ENCODE measurements at places on chromosomes 7 and 10.

GRCh38 chr10:101595591-101596433, 7.7 kb downstream of the DPCD start:
- DNase-seq: no peak

DNA sequence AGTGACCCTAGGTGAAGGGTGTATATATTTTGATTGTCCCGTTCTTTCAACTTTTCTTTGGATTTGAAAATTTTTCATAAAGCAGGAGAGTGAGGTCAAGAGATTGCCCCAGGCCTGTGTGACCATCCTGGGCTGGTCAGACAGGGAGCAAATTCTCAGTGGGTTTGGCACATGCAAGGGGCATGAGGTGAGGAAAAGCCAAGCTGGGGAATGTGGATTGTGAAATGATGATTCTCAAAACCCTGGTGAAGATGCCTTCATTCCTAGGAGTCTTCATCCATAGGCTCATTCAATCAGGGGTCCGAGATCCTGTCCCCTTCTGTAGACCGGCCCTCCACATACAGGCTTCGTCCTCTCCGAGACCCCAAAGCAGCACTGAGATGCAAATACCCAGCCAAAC, 27.0 kb upstream of the FAM170B start:
- no peak for DNase-seq

DNA sequence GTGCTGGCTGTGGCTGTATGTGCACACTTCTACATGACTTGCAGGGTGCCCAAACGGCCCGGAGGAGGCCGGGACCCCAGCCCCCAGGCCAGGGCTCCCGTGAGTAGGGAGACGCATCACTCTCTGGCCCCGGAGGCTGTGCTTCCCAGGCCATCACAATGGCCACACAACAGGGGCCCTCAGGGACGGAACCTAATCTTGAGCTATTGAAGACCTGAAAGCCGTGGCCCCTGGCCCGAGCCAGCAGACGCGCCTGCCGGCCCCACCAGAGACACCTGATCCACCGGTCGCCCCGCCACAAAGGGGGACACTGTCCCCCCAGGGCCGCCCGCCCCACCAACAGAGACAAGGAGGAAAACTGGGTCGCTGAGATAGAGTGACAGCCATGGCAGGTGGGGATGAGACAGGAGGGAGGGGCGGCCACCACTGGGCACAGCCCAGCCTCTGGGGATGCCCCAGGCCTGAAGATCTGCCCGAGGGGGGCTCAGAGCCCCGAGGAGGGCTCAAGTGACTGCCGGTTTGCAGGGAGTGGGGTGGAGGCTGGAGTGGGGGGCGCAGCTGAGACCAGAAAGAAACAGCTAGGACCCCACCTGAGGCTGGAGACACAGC, 10.2 kb upstream of the LFNG start:
- no peak for DNase-seq

DNA sequence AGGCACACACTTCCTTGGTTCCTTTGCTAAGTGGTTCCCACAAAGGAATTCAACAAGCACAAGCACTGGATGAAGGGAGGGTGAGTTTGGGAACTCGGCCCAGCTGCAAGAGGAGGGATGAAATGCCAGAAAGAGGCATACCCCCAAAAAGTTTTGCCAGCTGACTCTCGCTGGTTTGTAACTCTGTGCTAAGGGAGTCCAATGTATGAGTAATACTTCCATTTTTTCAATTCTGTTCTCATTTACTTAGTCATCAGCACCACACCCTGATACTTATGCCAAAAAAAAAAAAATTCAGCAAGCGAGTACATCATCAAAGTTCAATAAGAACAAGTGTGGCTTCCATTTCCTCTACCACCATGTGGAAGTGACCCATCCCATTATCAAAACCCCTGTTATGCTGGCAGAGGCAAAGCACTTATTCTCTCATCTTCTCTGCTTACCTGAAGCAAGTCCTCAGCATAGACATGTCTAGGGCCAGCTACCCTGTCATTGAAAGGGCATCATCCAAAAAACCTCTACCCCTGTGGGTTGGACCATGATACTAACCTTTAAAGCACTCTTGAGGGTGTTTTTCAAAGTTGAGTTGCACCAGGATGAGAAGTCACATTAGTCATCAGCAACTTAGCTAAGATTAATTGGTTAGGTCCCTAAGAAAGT, 6.9 kb upstream of the HYCC1 start:
- DNase-seq: peak; percentile 91

DNA sequence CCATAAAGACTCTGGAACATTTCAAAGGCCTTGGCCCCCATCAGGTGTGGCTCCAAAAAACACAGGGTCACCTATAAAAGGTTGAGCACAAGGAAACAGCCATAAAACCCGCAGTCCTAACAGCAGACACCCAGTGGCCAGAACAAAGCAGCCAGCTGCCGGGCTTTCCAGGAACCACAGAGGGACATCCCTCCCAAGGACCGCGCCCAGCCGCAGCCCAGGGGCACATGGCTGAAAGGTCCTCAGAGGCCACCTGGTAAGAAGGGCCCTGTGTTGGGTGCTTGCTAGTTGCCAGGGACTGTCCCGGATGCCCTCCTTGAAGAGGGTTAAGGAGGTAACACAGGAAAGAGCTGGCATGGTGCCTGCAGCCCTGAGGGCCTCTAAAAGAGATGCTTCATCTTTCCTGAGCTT, 32.7 kb downstream of the KCNMA1 start:
- no peak for DNase-seq

- DNase-seq: no peak
These were observed 235.1 kb upstream of the CELF2 start for GRCh38 chr10:10782603-10783002.

GRCh38 chr10:114808982-114809381, 12.6 kb upstream of the FHIP2A start:
- DNase-seq: no peak

- no peak for DNase-seq
These were observed 457.6 kb downstream of the LRMDA start for GRCh38 chr10:75889051-75889450.

- DNase-seq: no peak
These were observed 214.1 kb downstream of the KLF6 start for GRCh38 chr10:3570855-3571266.

DNA sequence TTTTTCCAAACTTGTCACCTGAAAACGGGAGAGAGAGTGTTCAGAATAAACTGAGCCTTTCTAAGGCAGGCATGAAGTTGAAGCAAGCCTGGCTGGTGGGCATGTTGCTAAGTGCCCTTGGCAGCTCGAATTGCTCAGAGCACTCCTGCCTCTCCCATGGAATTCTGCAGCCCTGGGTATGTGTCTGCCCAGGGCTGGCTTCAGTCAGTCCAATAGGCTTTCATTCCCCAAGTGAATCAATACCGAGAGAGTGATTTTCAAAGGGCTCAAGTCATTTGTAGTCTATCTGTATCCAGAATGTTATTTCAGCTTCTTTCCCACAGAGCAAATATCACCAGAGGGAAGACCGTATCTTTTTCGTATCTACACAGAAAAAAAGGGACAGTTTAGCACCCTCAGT, 415.5 kb upstream of the COBL start:
- DNase-seq: no peak

- DNase-seq: no peak
These were observed 53.4 kb downstream of the MLLT10 start for GRCh38 chr10:21587391-21587790.

DNA sequence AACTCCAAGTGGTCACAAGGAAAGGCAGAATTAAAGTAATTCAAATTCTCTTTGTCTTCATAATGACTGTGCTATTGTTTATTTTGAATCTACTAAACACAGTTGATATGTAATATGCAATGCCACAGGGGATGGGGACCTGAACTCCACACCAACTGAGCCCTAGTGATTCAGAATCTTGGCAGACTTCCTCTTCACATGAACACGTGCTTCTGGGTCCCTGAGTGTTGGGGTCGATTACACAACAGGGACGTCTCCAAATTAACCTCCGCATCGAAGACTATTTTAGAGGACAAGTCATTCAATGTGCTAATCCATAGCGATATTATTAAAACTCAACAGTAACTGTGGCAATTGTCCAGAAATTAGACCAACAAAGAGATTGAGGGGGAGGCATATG, 95.3 kb upstream of the CARD11 start:
- peak; percentile 62 for DNase-seq

GRCh38 chr7:94633014-94633341, 23.0 kb downstream of the SGCE start:
- DNase-seq: no peak

DNA sequence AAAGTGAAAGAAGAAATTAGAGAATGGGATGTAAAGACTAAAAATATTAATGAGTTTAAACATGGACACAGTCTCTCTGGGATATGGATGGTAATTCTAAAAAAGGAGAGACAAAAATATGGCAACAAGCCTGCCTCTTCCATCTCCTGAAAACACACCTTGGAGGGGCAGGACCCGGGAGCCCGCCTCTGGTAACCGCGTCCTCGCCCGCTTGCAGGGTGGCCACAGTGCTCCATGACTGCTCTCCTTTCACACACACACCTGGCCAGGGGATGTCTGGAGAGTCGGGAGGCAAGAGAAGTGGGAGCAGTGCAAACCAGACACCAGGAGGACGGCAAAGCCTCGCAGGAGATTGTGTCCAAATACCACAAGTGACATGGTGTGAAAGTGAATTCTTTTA, 166.3 kb downstream of the ZMYND11 start:
- DNase-seq: no peak

DNA sequence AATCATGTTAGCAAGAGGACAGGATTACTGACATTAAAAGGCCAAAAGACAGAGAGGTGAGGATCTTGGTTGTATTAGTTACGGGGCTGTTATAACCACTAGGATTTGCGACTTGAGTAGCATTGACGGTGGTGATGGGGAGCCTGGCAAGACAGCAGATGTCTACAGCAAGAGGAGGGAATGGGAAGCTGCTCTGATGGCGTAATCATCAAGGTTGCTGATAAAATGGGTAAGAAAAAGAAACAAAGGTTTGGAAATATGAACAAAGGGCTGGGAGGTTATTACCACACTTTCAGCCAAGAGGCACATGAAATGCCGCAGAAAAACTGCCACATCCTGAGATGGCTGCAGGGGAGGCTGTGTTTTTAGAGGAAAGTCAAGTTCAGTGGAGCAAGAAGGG, 33.9 kb downstream of the TMEM229A start:
- DNase-seq: no peak

DNA sequence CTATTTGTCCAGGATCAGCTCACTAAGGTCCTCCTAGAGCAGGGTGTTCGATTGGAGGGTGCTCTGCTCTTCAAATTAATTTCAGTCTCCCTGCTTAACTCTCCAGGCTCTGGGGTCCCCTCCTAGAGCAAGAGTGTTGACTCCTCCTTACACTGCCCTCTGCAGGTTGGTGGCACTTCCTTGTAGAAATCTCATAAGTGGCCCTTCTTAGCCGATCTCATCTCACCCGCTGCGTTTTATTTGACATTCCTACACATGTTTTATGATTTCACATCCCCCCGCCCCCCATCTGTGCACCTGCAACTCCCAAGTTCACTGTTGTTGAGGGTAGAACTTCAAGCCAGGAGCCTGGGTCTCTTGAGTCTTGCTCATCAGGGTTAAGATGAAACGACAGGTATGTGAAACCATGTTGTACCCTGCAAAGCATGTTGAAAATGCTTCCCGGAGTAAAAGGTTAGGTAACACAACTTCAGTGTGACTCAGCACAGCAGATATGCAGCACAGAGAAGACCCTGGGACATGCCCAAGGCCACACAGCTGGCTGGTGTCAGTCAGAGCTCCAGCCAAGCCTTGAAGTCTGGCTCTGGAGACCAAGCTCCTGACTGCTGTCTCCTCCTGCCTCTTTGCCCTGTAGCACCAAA, 171.2 kb downstream of the PRKAG2 start:
- peak; percentile 15 for DNase-seq

DNA sequence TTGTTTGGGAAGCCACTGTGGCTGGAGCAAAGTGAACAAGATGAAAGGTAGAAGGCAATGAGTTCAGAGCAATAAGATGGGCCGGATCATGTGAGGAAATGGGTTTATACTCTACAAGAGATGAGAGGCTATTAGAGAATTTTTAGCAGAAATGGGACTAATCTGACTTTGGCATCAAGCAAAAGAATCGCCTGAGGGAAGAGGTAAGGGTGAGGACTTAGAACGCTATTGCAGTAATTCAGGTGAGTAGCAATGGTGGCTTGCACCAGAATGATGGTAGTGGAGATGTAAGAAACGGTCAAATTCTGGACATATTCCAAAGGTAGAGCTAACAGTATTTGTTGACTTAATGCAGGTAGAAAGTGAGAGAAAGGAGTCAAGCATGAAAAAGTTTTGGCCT, 29.5 kb upstream of the AKAP9 start:
- no peak for DNase-seq

GRCh38 chr7:20276705-20277472, 53.8 kb upstream of the ITGB8 start:
- DNase-seq: no peak

GRCh38 chr7:146741911-146742310, 625.3 kb downstream of the CNTNAP2 start:
- no peak for DNase-seq

- DNase-seq: no peak
These were observed 95.1 kb upstream of the CPXM2 start for GRCh38 chr10:123986736-123987135.

DNA sequence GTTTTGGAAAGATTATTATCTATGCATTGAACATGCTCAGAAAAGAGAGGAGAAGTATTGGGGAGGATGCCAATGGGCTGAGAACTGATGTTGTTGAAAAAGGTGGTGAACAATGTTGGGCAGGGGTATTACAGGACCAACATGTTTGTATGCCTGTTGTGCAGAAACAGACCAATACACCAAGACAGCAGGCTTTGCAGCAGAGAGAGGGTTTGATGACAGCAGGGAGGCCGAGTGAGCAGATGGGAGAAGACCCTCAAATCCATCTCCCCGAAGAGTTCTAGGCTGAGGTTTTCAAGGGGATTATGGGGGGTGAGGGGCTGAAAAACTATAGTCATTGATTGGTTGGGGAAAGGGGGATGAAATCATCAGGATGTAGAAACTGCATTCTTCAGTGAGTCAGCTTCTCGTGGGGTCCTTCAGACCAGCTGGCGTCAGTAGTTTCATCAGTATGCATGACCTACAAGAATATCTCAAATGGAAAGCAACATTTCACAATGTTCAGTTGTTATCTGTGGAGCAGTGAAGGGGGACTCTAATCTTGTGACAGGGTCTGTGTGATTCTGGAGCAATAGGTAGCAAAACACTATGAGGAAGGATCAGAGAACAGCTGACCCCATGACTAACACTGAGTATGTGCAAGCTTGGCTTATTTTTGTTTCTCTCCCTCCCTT, 167.8 kb downstream of the BAMBI start:
- DNase-seq: no peak

DNA sequence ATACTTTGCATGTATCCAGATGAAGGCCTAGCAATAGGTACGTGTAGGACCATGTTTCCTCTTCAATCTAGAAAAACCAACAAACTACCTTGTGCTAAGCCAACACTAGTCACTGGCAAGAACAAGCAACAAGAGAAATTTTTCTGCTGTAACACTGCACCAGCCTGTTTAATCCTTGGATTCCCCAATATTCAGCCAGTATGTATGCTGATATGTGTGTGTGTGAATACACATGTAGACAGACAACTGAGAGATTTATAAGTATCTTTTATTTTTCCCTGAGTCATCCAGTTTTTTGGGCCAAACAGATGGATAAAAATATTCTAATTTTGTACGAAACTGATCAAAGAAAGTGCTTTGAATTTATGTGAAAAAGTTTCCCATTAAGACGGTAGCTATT, 26.2 kb downstream of the GLI3 start:
- no peak for DNase-seq

All from inflammatory macrophage treated with lipopolysaccharide for 4 hours (primary cell).